ENCODE measurements at places on chromosomes 5 and 9. TPM values are rescaled to one million over a fixed set of nuclear protein-coding genes. Genes with fewer than 3 reads are reported as not detected.

GRCh38 chr5:136525597-136525996 lies 160.3 kb upstream of the TRPC7 start:
- no peak for DNase-seq

GRCh38 chr5:60636001-60636400 lies 64.0 kb downstream of the DEPDC1B start:
- no peak for DNase-seq

GRCh38 chr9:89676281-89676680 lies 71.5 kb downstream of the GADD45G start:
- DNase-seq = peak; percentile 56

- DNase-seq = peak; percentile 38
These were observed 6.7 kb downstream of the INIP start for GRCh38 chr9:112711050-112711689.

DNA sequence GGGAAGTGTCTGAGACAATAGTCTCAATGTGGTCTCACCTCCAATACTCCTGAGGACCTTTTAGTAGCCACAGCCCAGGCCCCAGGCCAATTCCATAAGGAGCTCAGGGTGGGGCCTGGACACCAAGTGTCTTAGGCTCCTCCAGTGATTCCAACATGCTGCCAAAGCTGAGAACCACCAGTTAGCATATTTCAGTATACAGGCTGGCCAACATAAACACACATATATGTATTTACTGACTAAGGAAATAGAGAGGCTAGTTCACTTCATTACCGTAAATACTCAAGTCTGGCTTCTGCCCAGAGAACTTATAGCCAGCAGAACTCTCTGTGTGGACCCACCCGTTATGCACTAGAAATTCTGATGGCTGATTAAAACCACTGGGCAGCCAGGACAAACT lies 24.1 kb downstream of the S1PR3 start:
- no peak for DNase-seq

- DNase-seq = no peak
These were observed 196.9 kb downstream of the TUSC1 start for GRCh38 chr9:25481372-25481771.

- DNase-seq = no peak
These were observed 510.1 kb upstream of the ADAMTS16 start for GRCh38 chr5:4630031-4630430.

- DNase-seq = peak; percentile 34
These were observed 42.9 kb upstream of the AFAP1L1 start for GRCh38 chr5:149228618-149229297.

DNA sequence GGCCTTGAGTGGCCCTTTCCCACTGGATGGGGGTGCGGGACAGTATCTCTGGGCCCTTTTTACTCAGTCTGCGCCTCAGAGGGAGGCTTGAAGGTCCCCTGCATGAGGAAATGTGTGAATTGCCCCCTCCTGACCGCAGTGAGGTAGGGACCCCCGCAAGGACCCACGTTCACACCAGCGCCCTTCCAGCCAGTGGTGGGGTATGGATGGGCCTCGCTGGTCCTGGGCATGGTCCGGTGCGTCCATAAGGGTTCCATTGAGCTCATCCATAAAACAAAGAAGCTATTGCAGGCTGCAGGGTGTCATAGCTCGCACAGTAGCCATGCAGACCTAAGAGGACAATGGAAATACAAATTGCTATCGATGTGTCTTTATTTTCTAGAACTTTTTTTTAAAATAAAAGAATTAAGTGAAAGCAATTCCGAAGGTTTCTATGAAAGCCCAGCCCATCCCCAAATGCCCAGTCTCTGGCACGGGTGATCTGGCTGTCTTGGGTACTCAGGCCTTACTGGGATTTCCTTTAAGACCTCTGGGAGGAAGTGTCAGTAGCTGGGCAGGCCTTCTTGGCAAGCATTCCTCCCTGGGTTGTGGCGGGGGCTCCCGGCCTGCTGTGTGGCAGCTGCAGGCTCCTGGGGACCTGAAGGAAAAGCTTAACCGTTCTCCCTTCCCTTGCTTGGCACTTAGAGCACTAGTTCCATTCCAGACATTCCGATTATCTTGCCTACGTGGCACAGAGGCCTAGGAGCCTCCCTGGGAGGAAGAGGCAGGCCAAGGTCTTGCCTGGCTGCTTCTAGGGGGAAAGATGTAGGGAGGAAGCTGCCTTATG lies 1.5 kb upstream of the SEMA5A start:
- no peak for DNase-seq

- no peak for DNase-seq
These were observed 40.3 kb upstream of the CDKN2AIPNL start for GRCh38 chr5:134451936-134452505.

DNA sequence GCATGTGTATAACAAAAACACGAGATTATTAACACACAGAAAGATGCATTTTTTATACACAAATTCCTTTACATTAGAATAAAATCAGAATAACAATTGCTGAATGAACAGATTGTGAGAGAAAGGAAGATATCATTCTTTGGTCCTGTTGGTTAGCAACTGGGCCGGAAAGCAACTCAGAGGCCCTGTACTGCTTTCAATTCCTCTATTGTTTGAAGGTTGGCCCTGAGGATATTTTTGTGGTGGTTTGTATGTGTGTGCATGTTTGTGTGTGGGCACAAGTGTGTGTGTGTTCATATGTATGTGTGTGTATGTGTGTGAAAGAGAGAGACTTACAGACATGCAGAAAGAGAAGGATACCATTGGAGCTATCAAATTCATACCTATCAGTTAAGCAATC lies 356.8 kb upstream of the DMAC1 start:
- DNase-seq = no peak

- no peak for DNase-seq
These were observed 56.9 kb downstream of the HOMER1 start for GRCh38 chr5:79456890-79457583.

DNA sequence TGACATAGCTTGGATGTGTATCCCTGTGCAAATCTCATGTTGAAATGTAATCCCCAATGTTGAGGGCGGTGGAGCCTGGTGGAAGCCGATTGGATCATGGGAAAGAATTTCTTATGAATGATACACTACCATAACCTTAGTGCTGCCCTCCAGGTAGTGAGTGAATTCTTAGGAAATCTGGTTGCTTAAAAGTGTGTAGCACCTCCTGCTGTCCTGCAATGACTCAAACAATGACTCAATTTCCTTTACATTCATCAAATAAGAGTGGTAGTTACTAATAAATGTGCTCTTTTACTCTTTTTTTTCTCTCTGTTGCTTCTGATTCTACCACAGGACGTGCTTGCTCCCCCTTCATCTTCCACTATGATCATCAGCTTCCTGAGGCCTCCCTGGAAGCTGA lies 1696.0 kb upstream of the CDH9 start:
- no peak for DNase-seq

DNA sequence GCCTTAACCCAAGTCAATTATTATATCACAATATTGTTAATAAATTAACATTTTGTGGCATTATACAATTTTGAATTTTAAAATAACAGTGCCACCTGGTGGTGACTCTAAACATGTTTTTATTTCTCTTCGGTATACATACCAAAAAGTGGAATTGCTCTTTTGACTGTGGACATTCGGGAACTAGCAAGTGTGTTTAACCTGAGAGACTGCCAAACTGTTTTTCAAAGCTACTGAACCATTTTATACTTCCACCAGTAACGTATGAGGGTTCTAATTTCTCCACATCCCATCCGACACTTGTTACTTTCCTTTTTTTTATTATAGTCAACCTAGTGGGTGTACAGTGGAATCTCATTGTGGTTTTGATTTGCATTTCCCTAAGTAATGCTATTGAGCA lies 18.3 kb upstream of the HSDL2 start:
- DNase-seq = peak; percentile 18

GRCh38 chr5:77492653-77493000 lies 511 bp upstream of the WDR41 start:
- DNase-seq = no peak

GRCh38 chr5:139658928-139659667 lies 10.9 kb downstream of the CXXC5 start:
- DNase-seq = no peak

GRCh38 chr5:73814233-73814846 lies 188.3 kb downstream of the ARHGEF28 start:
- DNase-seq = no peak

DNA sequence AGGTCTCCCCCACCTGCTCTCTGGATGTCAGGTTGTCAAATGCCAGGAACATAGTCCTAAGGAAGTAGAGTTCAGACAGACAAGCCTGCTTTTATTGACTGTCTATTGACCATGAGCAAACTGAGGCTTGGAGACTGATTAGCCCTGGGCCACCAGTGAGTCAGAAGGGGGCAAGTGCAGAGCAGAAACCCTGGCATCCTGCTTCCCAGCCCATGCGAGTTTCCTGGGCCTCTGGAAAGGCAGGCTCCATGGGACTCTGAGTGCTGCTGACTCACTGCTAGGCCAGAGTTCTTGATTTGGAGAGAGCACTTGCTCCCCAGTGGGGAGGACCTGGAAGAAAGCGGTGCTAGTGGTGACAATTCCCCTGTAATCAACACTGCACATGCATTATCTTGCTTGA lies 2.8 kb upstream of the HBEGF start:
- DNase-seq = no peak

DNA sequence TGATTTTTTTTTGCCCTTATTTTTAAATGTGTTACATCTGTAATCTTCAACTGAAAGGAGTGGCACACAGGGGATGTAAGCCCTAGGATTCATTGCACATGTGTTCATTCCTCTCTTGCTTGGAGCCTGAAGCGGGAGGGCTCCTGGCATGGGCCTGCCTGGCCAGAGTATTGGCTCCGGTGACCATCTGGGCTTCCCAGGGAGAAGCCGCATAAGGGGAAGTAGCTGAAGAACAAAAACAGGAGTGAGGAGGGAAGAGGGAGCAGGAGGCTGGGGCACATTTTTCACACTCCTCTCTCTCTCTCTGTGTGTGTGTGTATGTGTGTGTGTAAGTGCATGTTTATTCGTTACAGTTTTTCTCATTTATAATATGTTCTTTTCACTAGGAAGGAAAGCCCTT lies 269.9 kb downstream of the PRR16 start:
- no peak for DNase-seq

- DNase-seq = peak; percentile 60
These were observed 150.6 kb downstream of the ERCC6L2 start for GRCh38 chr9:96025995-96026602.

GRCh38 chr5:24208686-24209106 lies 436.1 kb downstream of the CDH10 start:
- DNase-seq = no peak

ICE1 gene
- polyA plus RNA-seq = 9.4 TPM

FTMT gene
- not detected for polyA plus RNA-seq
